A549 treated with CpdA at 1 μM for 4 hours (cell line): ENCODE measurements at places on chromosomes 16 and 17. TPM values are rescaled to one million over a fixed set of nuclear protein-coding genes. Genes with fewer than 3 reads are reported as not detected.

The MILR1 gene
- 1.6 to 3.0 TPM (median 2.1 TPM) in 5 replicates for total RNA-seq

The TLCD3A gene
- 50.9 to 56.8 TPM (median 55.1 TPM) in 5 replicates for total RNA-seq

The RFWD3 gene
- 37.2 to 44.7 TPM (median 38.9 TPM) in 5 replicates for total RNA-seq

The CDH8 gene
- total RNA-seq: 0.38 to 0.70 TPM (median 0.51 TPM) in 5 replicates

The CAPNS2 gene
- total RNA-seq: not detected in 5 replicates

The LCAT gene
- 4.9 to 10.8 TPM (median 9.3 TPM) in 5 replicates for total RNA-seq

The MYH13 gene
- total RNA-seq: not detected in 5 replicates

The ABCA10 gene
- total RNA-seq: 0.08 to 0.31 TPM (median 0.24 TPM) in 5 replicates

The KRTAP4-9 gene
- not detected in 5 replicates for total RNA-seq

The VMO1 gene
- total RNA-seq: 0.79 to 2.0 TPM (median 1.4 TPM) in 5 replicates

The AXIN2 gene
- 0.81 to 1.2 TPM (median 1.0 TPM) in 5 replicates for total RNA-seq

The CD300E gene
- total RNA-seq: not detected in 5 replicates

The KCNJ2 gene
- 0.04 to 0.19 TPM (median 0.10 TPM) in 5 replicates for total RNA-seq

The HOXB6 gene
- 4.8 to 6.8 TPM (median 5.4 TPM) in 5 replicates for total RNA-seq

The KRTAP17-1 gene
- total RNA-seq: not detected in 5 replicates

The EFTUD2 gene
- total RNA-seq: 153 to 208 TPM (median 162 TPM) in 5 replicates

The ANKFY1 gene
- total RNA-seq: 28.7 to 34.8 TPM (median 31.3 TPM) in 5 replicates

The APOBR gene
- 0.03 to 0.07 TPM (median 0.03 TPM) in 3 of 5 replicates, not detected in the others for total RNA-seq

The FBXL16 gene
- total RNA-seq: 1.8 to 3.2 TPM (median 2.6 TPM) in 5 replicates

The CFAP20 gene
- 54.5 to 58.4 TPM (median 57.4 TPM) in 5 replicates for total RNA-seq

The SGF29 gene
- 20.3 to 24.7 TPM (median 21.8 TPM) in 5 replicates for total RNA-seq

The PTX4 gene
- not detected in 5 replicates for total RNA-seq

The NACA2 gene
- total RNA-seq: 0.10 TPM in 1 of 5 replicates, not detected in the others

The CIBAR2 gene
- not detected in 5 replicates for total RNA-seq

The CSHL1 gene
- total RNA-seq: not detected in 5 replicates

The NPIPA8 gene
- total RNA-seq: 0.99 to 1.4 TPM (median 1.2 TPM) in 5 replicates

The PRR35 gene
- 0.08 to 0.20 TPM (median 0.09 TPM) in 3 of 5 replicates, not detected in the others for total RNA-seq
